NCI-H345 (cell line): ENCODE measurements at places on chromosomes 11 and 22.

GRCh38 chr22:45454275-45454674 lies 40.8 kb downstream of the RIBC2 start:
- DNase-seq, result no peak

GRCh38 chr11:76119779-76120178 lies 86.5 kb downstream of the WNT11 start:
- DNase-seq, result no peak

DNA sequence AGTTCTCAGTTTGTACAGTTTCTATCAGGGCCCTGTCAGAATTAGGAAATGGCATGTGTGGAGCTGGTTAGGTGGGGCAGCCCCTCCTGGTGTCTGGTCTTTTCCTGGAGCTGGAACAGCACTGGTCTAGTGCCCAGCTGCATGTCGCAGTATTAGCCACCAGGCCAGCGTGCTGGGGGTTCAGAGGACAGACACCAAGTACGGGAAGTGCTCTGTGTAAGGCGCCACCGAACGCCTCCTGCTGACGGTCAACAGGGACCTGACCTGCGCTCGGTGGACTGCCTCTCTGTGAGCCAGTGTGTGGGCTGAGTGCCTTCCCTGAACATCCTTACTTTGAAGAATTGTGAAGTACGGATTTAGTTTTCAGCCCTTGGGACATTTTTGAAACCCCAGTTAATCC lies 33.9 kb downstream of the AP2A2 start:
- DNase-seq, result no peak

DNA sequence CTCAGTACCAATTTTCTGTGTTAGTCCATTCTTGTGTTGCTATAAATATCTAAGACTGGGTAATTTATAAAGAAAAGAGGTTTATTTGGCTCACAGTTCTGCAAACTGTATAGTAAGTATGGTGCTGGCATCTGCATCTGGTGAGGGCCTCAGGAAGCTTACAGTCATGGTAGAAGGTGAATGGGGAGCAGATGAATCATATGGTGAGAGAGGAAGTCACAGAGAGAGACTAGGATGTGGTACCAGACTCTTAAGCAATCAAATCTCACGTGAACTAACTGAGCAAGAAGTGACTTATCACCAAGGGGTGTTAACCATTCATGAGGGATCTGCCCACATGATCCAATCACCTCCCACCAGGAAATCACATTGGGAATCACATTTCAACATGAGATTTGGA lies 60.8 kb upstream of the ZBED5 start:
- DNase-seq, result no peak

- no peak for DNase-seq
Measured at GRCh38 chr11:116406042-116406441, 366.7 kb downstream of the BUD13 start.

DNA sequence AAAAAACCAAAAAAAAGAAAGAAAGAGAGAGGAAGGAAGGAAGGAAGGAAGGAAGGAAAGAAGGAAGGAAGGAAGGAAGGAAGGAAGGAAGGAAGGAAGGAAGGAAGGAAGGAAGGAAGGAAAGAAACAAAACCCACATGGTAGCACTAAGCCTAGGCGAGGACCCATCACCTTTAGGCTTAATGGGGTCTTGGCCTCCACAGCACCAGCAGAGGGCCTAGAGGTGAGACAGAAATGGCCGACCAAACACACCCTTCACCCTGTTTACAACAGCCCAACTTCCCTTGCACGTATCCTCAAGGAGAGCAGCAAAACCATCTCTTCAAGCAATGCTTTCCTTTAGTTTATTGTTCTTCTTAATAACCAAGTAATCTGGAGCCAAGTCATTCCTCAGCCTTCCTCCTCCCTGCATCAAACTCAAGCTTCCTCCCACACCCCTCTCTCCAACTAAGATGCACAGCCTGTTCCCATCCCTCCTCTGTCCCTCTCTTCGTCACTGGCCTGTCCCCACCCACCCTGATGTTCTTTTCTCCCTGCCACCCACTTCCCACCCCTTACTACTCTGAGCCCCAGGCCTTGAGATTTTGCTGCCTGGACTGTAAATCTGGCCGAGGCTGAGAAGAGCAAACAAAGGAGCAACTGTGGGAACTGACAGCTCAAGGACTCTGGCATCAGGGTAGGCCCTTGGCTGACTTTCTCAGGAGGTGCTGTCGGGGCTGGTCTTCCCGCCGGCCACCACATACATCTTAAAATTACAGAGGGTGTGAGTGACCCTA lies 26.0 kb downstream of the POU2AF1 start:
- DNase-seq, result no peak

DNA sequence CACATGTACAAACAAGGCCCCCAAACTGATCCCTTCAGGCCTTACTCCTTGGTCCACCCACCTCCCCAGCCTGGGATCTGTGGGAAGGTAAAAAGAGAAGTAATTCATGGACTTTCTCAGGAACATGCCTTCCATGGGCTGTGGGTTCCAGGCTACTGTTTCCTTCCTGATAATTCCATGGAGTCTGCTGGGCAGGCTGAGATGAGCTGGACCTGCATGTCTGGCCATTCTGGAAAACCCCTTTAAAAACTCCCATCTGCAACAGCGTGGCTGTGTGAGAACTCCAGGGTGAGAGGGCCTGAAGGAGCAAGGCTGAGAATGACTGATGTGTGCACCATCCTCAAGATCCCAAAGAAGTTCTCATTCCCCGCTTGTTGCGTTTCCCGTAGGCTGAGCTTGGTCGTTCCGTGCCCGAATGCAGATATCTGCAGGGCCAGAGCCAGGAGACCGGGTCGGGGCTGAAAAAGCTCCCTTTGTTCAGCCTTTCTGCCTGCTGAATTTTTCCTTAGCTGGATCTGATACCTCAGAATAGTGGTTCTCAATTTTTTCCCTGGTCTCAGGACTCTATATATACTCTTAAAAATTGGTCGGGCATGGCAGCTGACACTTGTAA lies 72.9 kb downstream of the NAT10 start:
- no peak for DNase-seq

- DNase-seq, result no peak
Measured at GRCh38 chr22:39518144-39518786, 2.1 kb upstream of the ATF4 start.

GRCh38 chr22:23222793-23223568 lies 42.7 kb downstream of the BCR start:
- DNase-seq, result no peak

- DNase-seq, result no peak
Measured at GRCh38 chr11:27388869-27389268, 25.9 kb upstream of the CCDC34 start.

- DNase-seq, result no peak
Measured at GRCh38 chr22:29541845-29542244, 11.7 kb downstream of the THOC5 start.

DNA sequence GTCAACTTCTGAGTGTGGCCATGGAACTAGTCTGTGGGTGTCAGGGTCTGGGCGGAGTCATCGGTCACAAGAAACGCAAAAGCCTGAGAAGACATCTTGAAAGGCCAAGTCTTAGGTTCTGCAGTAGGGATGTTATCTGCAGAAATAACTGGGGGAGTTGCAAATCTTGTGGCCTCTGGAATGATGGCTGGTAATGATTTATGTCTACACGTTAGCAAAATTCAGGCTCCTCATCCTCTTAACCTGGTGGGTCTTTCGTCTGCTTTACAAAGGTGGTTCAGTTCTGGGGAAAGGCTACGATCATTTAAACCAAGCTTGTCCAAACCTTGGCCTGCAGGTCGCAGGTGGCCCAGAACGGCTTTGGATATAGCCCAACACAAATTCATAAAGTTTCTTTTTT lies 7.4 kb upstream of the CYB5R3 start:
- no peak for DNase-seq

DNA sequence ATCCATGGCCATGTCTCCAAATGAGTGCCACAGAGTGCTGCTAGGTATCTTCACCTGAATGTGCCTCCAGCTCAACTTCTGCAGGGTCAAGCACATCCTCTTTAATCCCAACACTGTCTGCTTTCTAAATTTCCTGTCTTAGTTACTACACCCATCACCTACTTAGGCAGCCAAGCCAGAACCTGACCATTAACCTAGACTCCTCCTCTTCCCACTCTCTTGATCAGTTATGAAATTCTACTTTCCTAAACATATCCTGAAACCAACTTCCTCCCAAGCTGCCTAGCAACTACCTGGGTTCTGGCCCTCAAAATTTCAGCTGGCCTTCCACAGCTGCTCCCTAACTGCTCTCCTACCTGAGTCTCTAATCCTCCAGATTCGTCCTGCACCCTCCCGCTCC lies 22.7 kb downstream of the CADM1 start:
- DNase-seq, result no peak

- DNase-seq, result no peak
Measured at GRCh38 chr22:22903355-22903777, 15.8 kb downstream of the IGLL5 start.

- DNase-seq, result no peak
Measured at GRCh38 chr11:128289048-128289447, 298.3 kb downstream of the ETS1 start.

DNA sequence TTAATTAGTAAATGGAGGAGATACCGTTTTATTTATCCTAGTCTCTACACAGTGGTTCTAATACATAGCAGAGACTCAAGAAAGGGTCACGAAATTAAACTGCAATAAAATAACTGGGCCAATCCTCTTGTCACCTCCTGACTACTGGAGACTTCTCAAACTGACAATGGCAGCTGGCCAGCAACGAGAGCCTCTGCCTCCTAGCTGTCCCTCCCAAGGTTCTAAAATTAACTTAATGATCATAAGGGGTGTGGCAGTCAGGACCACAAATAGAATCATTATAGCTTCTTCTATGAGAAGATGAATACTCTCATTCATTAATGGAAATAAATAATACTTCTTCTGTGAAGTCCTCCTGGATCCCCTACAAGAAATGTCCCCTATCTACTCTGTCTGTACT lies 63.8 kb upstream of the APOA1 start:
- no peak for DNase-seq

DNA sequence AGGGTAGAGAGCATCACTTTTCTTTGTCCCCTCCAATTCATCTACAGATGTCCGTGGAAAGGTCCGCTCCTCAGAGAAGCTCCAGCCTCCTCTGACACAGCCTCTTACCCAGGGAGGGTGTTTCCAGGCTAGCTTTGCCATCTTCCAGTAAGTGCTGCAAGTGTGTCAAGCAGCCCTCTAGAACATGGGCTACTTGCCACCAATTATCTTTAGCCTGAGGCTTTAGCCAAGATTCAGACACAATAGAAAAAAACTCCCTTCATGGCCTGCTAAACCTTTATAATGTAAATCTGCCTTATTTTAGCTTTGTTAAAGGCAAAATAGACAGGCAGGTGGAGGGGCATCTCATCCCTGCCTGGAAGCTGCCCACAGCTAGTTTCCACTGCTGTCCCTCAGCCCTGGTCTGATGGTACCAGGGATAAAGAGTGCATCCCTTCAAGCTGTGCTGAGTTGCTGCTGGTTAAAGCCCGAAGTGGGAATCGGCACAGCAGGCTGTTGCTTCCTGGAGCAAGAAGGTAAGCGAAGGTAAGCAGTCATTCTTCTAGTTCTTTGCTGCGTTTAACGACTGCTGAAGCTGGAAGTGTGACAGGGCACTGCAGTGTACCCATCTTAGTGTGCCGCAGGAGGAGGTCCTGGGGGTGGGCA lies 190.1 kb upstream of the E2F8 start:
- DNase-seq, result no peak

GRCh38 chr22:35649636-35650250 lies 1.5 kb downstream of the APOL6 start:
- DNase-seq, result no peak

GRCh38 chr11:69135420-69136363 lies 20.0 kb upstream of the SMIM38 start:
- DNase-seq, result no peak

- no peak for DNase-seq
Measured at GRCh38 chr11:41058138-41058537, 401.3 kb downstream of the LRRC4C start.

- DNase-seq, result no peak
Measured at GRCh38 chr11:74636630-74637184, 44.3 kb downstream of the POLD3 start.

GRCh38 chr11:73963861-73964260 lies 13.0 kb downstream of the DNAJB13 start:
- no peak for DNase-seq

- DNase-seq, result no peak
Measured at GRCh38 chr22:30488121-30488520, 16.3 kb upstream of the SEC14L3 start.
